ENCODE measurements at places on chromosomes 6 and 20.

- DNase-seq, result no peak
Measured at GRCh38 chr20:1456300-1456699, 10.3 kb downstream of the NSFL1C start.

DNA sequence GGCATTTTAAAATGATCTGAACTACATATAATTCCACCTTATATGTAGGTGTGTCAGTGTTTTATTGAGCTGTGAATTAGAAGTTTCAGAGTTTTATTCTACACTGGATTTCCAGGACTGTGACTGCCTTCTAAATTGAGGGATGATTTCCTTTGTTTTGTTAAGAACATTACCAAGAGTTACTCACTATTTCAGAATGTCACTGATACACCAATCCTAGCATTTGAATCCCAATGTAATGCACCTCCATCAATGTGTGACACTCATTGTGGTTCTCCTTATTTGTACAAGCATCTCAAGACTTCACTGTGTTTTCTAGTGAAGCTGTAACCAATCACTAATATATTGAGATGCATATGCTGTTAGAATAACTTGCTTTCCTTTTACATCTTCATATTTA, 86.8 kb downstream of the PLCB1 start:
- no peak for DNase-seq

- DNase-seq, result peak; percentile 71
Measured at GRCh38 chr20:57390604-57391438, at the start of gene RBM38. TSS of gene RBM38 (plus strand) at chr20:57391396. CDS start at chr20:57391582, 186 bp downstream.

- no peak for DNase-seq
Measured at GRCh38 chr6:572596-573265, 84.2 kb downstream of the HUS1B start.

DNA sequence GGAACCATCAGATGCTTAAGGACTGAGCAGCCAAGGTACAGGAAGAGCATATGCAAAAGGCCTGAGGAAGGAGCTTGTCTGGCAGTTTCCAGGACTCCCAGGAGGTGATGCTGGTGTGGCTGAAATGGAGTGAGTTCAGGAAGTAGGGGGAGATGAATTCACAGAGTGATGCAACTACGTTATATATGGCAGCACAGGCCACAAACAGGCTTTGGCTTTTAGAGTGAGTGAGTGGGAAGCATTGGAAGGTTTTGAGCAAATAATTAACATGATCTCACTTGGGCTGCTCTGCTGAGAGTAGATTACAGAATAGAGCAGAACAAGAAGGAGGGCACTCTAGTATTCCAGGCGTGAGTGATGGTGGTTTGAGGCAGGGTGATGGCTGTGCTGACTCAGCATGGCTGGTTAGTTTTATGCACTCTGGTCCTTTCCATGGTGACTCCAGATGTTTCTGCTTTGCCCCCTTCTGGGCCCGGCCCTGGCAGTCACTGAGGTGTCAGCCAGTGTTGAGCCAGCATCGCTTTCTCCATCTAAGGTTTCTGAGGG, 6.5 kb downstream of the BTN2A2 start:
- DNase-seq, result no peak

GRCh38 chr20:49320460-49320859, 42.6 kb upstream of the ZNFX1 start:
- peak; percentile 78 for DNase-seq

DNA sequence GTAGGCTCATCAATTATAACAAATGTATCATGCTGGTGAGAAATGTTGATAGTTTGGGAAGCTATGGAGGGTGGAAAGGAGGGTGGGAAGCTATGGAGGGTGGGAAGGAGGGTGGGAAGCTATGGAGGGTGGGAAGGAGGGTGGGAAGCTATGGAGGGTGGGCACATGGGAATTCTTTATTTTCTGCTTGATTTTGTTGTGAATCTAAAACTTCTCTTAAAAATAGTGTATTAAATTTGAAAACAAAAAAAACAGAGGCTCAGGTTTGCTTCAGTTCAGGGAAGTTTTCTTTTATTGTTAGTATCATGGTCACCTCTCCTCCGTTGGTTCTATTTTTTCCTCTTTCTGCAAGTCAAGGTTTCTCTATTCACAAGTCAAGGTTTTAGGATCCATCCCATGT, 106.4 kb downstream of the SOD2 start:
- no peak for DNase-seq
